ENCODE measurements at places on chromosomes 5 and 9.

DNA sequence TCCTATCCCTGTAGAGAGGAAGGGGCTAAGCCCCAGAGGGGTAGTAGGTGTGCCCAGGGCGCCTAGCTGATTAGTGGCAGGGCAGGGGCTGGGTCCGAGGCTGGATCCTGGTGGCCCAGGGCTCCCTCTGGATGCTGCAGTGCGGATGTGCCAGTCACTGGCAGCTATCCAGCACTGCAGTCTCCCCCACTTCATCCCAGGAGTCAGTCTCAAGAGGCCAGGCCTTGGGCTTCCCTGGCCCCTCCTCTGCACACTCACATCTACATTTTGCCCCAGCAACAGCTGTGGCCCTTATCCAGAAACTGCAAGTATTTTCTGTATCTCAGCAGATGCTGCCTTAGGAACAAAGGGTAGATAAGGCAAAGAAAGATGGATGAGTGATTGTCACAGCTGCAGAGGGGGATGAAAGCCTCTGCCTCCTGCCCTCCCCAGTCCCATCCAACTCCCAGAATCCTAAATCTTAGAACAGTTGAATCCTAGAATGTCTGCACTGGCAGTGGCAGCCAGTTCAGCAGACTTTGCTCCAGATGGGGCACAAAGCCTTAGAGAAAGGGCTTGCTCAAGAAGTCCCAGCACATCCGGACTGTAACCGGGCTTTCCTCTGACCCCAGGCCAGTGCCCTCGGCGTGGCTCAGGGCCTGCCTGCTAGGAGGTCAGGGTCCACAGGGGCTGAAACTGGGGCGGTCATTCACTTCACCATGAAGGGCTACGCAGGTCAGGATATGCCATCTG, 1.6 kb downstream of the ANXA6 start:
- DNase-seq: no peak

GRCh38 chr5:165405340-165405739, 1899.9 kb downstream of the MAT2B start:
- no peak for DNase-seq

DNA sequence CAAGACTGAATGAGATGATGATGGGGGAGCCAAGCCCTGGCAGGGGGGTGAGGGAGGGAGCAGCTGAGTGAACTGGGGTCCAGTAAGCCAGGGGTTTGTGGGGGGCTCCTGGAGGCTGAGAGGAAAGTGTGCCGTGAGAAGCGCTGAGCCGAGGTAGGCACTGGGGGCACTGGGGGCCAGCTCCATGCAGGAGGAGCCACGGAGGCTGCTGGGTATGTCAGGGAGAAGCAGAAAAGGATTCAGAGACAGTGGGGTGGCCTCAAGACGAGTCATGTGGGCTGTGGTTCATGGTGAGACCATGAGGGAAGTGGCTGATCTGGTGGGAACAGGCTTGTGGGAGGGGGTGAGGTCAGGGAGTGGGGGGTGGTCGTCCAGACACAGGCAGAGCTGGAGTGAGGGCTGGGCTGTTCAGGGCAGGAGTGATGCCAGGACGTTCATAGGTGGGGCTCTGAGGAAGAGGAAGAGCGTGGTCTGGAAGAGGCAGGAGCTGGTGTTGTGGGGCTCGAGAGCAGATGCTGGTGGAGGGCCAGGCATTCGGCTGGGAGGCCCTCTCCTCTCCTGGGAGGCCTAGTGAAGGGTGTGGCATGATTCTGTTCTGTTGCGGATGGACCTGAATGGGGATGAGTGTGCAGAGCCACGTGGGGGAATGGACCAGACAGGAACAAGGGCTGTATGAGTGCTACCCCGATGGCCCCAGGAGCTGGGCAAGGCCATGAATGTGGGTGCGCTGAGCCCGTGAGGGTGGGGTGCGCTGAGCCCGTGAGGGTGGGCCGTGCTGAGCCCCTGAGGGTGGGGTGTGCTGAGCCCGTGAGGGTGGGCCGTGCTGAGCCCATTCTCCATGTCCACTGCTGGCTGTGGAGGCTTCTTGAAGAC, 92.7 kb upstream of the CACNA1B start:
- DNase-seq: no peak

DNA sequence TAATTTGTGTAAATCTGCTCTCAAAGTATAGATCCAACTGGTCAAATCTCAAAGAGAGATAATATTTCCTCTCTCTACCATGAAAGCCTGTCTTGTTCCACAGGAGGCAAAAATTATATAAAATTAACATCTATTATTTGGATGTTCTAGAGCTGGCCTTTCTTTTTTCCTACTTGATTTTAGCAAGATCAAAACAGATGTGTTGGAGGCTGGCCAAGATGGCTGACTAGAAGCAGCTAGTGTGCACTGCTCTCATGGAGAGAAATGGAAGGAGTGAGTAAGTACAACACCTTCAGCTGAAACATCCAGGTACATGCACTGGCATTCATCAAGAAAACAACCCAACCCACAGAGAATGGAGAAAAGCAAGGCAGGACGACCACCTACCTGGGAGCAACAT, 298.6 kb upstream of the SLC24A2 start:
- DNase-seq: no peak

DNA sequence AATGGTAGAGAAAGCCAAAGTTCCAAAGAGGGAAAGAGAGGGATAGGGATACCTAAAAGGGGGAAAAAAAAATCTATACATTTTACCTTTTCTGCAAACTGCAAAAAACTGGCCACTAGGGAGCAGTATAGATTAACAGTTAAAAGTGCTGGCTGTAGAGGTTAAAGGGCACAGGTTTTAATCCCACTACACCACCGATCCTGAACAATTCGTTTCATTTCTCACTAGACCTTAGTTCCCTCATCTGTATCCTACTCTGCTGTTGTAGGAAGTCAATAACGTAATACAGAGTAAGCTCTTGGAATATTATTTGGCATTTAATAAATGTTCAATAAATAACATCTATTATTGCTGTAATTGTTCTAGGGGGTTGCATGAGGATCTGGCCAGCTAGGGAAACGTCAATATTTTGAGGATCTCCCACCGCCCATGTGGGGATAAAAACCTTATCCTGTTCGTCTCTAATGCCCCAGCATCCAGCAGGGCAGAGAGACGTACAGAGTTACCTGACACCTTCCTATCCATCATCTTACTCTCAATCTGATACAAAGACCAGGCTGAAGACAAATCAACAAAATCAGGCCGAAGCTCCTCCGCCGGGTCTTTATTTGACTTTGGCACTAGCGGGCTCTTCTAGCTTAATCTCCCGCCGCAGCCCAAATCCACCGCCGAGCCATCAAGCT, 757 bp downstream of the CDC26 start:
- DNase-seq: no peak

GRCh38 chr5:666816-667498, 26.2 kb downstream of the TPPP start:
- no peak for DNase-seq

DNA sequence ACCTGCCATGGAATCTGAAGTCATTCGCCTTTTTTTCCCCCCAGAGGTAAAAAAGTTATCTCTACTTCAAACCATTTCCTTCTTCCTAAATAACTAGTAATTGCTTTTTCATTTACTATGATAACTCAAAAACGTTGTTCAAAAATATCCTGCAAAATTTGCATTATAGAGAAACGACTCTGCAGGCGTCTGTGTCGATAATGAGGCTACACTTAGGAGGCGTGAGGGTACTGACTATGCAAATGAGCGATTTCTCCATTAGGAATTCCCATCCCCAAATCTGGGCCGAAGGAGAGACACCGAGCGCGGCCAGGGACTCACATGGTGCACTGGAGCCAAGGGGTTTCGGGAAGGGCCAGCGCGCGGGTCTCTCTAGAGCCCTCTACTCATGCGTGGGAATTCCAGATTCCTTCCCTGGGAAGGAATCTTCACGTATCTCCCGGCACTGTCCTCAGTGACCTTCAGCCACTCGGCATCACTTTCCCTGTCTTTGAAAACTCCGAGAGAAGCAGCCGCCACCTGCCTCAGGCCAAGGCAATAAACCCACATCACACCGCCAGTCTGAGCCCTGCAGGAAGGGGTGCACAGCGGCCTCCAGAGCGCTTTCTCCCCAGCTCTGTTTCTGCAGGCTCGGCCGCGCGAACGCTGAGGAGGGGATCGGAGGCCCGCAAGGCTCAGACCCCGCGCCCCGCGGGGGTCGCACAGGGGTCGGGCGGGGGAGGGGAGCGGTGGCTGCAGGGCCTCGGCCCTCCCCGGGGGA, 718 bp upstream of the DENND4C start:
- no peak for DNase-seq

DNA sequence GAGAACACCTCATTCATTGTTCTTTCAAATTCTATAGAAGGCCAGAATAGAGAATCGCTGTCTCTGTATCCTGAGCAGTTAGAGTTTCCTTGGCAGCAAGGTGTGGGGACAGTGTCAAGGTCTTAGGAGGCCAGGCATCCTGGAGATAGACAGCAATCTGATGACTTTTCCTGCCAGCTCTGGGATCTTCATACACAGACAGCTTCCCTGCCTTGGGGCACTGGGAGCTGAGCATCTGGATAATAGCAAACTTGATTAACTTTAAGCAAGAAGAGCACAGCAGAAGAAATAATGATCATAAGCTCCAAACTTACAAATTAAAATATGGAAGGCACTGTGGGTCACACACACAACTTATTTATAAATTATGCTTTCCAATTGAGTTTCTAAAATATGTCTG, 86.1 kb upstream of the STK32A start:
- DNase-seq: no peak

- DNase-seq: no peak
Observed at GRCh38 chr5:35803191-35803651, 53.5 kb upstream of the IL7R start.

DNA sequence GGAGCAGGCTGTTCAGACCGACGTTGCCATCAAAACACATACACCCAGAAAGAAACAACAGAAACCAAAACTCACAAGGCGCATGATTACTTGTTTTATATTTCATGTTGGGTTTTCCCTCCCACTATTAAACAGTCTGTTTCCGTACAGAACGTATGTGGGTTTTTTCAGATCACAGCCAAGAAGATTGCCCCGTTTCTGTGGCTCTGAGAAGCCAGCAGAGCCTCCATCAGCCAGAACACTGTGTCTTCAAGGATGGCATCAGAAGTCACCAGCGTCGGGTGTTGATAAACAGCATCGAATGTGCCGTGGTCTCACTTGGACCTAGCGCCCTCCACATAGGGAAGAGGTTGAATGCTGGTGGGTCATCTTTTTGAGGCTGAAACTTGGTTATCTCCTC, 42.8 kb downstream of the FAM78A start:
- DNase-seq: no peak

GRCh38 chr9:137685741-137686420, 67.1 kb downstream of the EHMT1 start:
- DNase-seq: no peak

GRCh38 chr5:83513491-83513890, 41.9 kb downstream of the VCAN start:
- no peak for DNase-seq

DNA sequence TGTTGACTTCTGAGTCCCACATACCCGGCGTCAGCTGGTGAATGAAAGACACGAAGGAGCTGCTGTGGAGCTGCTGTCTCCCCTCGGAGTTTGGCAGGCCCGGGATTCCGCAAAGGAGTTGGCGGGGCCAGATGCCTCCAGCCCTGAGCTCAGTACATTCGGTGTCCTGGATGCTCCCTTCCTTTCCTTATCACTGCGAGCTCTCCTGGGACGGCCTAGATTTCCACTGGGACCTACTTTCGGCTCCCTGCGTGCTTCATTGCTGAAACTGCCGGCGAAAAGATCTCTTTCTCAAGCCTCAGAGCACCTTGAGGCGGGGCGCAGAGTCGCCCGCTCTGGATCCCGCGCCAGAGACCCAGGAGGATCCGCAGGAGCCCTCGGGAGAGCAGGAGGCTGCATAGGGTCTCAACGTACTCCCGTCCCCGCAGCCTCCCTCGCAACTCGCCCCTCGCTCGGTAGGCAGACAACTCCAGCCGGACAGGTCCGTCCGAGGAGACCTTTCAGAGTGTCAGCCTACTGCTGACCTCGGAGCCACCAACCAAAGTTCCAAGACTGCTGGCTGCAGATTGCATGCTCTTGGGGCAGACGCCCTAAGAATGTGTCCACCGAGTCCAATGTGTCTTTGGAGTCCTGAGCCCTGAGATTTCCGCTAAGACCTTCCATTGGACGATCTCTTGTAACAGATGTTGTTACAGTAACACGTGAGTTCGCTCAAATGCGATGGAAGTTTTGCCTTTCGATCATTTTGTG, 6.1 kb downstream of the ANXA2R start:
- DNase-seq: no peak

DNA sequence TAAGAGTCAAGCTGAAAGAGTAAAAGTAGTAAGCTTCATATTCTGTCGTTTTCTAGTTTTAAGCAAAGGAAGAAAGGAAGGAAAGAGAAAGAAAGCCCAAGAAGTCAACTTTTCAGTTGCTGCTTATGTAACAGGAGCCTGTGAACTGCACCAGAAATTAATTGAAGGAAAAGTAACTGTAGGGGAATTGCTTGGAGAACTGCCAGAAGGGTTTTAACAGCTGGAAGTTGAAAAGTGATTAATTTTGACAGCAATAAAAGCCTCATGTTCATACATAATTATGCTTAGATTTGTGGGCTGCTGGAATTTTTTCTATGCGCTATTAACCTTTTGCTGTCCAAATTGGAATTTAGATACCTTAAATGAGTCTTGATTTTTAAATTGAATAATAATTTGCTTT, 255.7 kb downstream of the ENC1 start:
- no peak for DNase-seq

DNA sequence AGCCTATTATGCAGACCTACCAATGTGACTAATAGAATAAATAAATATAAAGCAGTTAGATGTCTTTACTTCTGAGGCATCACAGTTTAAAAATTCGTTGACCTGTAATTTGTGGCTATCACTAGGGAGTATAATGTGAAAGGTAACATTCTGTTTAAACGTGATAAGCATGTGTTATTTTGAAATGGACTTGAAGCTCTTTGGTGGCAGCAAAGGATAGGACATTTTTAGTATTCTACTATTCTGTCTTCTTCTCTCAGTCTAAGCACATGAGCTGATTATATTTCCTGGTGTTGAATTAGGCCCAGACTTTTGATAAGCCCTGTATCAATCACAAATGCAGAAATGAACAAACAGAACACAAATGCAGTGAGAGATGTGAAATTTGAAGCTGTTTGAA, 974.0 kb upstream of the CDH10 start:
- DNase-seq: no peak

- DNase-seq: no peak
Observed at GRCh38 chr5:56129288-56129687, 103.8 kb downstream of the ANKRD55 start.

DNA sequence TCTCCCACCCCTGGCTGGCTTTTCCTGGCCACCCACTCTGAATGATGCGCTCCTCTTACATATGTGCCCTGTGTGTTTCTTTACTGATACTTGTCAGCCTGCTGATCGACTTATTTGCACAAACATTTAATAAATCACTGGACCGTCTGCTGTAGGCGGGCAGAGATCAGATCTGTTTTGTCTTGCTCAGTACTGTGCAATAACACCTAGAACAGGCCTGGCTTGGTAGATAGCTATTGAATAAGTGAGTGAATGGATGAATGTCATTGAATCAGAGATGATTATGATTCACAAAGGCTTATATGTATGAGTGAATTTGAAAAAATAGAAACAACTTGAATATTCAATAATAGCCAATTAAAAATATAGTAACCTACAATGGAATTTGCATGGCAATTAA, 165.1 kb downstream of the RGS3 start:
- DNase-seq: no peak

GRCh38 chr9:18941060-18941740, 91.8 kb downstream of the SAXO1 start:
- DNase-seq: no peak

- DNase-seq: no peak
Observed at GRCh38 chr9:131036529-131037334, 27.8 kb downstream of the LAMC3 start.

Data from cortex of kidney (tissue), 1 donor.